ENCODE measurements at places on chromosomes 3 and 15.

DNA sequence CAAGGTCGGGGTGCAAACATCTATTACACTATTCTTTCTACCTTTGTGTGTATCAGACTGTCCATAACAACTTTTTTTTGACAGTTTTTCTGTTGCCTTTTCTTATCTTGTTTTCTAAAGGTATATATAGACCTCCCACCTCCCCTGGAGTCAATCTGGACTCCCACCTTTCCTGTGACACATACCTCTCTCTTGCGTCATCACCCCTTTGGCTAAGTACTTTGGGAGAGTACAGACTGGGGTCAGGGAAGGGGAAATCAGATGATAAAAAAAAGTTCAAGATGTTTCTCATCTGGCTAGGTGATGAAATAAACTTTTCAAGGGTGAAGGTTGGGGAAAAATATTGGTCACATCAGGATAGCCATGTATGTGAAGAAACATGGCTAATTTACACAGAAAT is 17.2 kb downstream of the TSPAN3 start:
- no peak for DNase-seq

DNA sequence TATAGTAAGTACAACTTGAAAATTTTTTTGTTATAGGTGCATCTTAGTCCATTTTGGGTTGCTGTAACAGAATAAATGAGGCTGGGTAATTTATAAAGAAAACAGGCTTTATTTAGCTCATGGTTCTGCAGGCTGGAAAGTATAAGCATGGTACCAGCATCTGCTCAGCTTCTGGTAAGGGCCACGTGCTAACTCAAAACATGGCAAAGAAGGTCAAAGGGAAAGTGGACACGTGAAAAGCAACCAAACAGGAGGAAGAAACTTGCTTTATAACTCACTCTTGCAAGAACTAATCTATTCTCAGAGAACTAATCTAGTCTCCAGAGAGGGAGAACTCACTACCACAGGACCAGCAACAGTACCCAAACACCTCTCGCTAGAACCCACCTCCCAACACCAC is 9.1 kb downstream of the HDGFL3 start:
- DNase-seq = no peak

DNA sequence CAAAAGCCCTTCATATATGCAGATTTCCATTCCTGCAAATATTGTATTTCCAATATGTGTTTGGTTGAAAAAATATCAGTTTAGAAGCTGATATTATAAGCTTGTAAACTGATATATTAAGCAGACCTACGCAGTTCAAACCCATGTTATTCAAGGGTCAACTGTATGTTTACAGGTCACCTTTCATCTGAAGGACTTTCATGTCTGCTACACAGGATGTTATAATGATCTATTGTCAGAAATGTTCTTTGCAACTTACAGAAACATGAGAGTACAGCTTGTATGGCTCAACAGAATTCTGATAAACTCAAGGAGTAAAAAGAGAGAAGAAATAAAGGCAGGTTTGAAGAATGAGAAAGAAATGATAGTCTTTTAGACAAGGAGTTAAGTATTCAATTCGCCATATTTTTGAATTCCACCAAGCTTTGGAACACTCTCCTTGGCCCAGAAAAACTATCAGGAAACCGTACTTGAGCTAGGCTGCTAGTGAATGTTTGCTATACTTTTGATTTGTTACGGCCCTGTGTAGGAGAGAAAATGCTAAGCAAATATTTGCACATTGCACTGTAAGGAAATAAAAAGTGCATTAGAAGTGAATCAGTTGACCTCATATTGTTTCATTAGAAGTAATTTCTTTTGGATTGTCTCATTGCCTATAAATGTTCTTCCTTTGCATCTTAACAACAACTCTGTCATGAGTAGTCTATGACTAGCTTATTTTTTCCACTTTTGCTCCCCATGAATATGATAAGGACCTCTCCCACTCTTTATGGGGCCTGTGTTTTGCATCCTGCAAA is 81.2 kb downstream of the NEK11 start:
- no peak for DNase-seq

DNA sequence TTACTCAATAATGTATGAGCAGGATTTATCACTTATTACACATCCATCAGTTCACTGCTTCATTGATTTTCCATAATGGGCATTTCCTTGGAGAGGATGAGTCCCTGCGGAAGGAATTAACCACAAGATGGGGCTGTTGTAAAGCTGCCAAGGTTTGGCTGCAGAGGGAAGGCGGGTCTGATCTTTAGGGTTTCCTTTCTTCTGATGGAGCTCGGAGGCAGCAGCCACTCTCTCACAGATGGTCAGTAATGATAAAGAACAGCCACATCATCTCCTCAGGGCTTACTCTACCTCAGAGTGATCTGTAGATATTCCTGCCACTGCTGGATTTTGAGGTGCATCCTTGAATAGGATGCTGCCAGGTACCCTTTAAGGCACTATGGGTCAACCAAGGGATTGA is 115.2 kb downstream of the USP13 start:
- DNase-seq = no peak

DNA sequence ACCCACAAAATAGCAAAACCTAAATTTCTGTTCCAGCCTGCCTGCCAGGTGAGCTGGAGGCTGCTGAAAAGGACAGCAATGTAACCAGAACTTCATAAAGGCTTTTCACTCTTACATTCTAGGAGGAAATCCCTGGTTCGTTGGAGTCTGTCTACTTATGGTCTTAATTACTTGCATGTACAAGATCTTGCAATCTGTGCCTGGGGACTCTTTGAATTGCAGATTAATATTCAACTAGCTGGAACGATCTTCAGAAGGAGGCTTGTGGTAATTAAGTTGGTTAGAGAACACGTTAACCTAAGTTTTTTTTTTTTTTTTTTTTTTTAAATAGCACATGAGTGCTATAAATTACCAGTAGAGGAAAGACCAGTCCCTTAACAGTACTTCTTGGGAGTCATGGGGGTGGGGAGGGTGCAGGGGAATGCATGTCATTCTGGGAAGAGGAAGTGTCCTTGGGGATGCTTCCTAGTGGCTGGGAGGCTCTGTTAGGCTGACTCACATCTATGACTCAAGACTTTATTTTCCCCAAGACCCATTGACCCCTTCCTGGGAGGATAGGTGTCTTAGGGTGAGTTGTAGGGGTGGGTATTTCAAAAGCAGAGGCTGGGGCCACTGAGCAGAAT is 139.8 kb downstream of the RAB11A start:
- no peak for DNase-seq

DNA sequence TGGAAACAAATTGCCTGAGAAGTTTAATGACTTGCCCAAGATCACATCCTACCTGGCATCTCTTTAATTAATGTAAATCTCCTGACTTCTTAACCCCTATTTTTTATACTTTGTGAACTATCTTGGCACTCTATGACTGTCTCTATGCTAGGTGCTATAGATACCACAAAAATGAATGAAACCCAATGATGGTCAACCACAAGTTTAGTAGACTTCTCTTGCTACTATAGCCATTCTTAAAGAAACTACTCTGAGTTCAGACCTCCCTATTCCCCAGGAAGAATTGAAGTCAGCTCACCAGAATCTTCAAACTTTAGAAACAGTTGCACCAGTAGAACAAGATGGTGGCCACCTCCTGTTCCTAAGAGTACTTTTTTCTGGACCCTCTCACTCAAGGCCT is 191.1 kb downstream of the RSL24D1 start:
- DNase-seq = no peak

DNA sequence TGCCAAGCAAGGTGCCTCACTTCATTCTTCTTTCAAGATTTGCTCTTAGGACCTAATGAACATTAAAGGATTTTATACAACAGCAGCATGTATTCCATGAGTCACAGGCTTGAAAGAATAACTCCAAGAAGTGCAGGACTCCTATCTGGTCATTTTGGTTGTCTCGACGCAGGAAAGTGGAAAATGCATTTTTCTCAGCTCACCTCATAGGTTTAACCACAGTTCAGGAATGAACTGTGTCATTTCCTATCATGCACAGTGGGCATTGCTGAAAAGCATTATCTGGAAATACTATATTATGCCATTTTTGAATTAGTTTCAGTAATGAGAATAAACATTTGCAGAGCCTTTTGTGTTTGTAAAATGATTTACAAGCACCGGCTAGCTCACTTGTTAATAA is 98.7 kb upstream of the BFSP2 start:
- no peak for DNase-seq

- no peak for DNase-seq
These were observed 12.6 kb downstream of the BFSP2 start for GRCh38 chr3:133412183-133413132.

GRCh38 chr3:129940086-129940485 is 34.4 kb upstream of the TRH start:
- no peak for DNase-seq

DNA sequence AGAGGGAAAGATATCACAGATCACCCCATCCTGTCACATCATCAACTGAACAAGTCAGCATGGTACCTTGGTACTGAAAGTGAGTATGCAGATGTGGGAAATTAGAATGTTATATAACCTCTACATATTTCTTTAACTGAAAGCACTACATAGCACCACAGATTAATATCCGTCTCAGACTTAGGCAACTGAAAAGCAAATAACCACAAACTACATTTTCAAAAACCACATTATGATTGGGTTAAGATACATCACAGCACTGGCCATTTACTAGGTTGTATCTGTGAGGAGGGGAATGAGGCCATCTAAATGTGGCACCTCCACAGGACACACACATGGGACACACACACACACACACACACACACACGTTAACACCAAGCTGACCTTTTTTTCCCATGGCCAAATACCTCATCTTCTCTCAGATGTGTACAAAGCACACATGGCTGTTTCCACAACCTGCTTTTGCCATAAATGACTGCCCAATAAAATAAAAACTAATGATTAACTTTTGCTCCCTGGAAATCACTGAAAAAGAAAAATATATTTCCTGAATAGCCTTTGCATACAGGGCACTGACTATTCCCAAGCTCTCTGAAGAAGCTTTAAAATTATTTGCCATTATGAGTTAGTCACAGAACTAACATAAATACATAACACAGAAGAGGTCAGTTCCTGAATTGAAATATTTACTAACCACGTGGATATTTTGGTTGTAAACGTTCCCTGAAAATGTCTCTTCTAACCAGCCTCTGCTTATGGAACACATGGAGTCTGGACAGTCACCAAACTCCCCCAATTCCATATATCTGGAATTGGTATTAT is 60.1 kb downstream of the SUMF1 start:
- DNase-seq = no peak

DNA sequence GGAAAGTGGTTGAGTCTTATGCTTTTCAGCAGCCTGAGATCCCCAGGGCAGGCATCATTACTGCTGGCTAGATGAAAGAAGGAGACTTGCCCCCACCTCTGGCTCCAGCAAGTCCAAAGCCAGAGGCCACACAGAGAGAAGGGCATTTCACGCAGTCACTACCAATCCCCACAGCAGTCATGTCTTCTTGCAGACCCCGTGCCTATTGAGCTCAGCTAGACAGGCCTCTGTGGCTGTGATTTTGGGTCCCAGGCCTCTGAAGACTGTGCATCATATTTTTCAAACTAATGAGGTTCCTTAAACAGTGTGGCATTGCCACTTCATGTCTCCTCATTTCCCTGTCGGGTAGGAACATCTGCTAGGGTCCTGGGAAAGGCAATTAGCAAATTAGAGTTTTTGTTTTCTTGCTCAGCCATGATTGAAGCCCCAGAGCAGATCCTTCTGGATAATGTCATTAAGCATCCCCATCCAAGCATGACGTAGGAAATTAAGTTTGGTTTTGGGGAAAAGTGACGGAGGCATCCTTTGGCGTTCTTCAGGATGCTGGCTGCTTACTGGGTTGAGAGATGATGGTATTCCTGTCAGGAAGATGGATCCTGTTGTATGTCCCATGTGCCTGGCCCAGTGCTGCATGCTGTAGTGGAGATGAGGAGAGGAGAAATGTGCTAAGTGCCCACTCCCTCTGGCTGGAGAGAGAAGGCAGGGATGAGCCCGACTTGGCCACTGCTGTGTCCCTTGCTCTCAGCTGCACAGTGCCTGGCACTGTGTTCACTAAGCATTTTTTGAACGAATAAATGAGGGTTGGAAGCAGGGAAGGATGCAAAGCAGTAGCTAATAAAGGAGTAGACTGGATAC is 7.0 kb downstream of the SPSB4 start:
- DNase-seq = no peak

DNA sequence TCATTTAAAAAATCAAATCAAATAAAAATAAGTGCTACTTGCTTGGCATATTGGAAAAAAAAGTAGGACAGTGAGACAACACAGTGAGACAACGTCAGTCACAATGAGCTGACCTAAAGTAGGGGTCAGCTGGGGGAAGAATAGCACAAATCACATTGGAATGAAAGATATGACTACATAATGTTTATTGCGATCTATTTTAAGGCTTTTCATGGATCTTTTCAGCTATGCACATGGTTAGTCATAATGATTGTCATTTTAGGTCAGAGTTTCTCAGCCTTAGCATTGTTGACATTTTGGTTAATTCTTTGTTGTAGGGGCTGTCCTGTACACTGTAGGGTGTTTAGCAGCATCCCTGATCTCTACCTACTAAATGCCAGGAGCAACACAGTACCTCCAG is 44.5 kb downstream of the CMSS1 start:
- no peak for DNase-seq

DNA sequence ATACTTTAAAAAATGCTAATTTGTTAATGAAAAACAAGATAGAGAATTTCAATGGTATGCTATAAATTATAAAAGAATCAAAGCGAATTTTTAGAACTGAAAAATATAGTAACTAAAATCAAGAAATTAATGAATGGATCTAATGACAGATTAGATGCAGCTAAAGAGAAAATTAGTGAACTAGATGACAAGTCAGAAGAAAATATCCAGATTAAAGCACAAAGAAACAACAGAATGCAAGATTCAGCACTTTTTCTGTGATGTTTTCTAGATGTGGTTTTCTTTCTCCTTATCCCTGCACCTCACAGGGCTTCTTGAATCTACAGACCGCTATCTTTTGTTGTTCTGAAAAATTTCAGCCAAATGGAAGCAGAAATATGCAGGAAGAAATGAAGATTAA is 54.4 kb downstream of the INO80 start:
- DNase-seq = no peak

DNA sequence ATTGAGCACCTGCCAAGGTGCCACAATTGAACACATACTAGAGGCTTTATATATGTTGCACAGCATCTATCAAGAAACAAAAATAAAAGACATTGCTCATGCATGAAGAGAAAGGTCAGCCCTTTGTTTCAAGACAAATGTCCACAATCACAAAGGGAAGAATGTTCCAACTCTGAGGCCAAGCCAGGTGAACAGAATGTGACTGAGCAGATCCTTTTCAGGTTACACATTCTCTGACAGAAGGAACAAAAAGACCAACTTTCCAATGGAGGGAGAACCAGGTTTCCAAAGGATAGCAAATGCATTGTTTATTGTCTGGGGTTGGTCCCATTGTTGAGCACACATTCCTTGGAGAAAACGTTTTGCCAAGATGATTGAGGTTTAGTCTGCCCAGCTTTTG is 50.2 kb upstream of the FAM174B start:
- DNase-seq = no peak

DNA sequence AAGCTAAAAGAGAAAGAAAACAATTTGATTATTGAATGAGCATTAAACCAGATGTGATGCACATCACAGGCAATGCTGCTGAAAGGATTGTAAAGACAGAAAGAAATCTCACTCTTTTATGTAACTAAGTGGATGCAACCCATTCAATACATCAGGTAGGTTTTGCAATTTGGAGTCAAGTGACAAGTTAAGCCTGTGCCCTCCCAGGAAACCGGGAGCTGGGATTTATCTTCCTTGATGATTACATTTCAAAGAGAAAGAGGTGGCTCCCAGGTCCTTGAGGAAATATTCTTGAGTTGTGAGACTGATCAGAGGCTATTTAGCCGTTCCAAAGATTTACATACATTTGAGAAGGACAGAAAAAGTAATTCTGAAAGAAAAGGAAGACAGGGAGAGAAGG is 219.0 kb upstream of the PROK2 start:
- no peak for DNase-seq
